ENCODE measurements at places on chromosomes 11 and 22. TPM values are rescaled to one million over a fixed set of nuclear protein-coding genes. Genes with fewer than 3 reads are reported as not detected.

The LINC01488 gene
- total RNA-seq: under 0.01 TPM

The WT1 gene
- total RNA-seq: not detected

The TRIM51 gene
- not detected for total RNA-seq

The TEX12 gene
- not detected for total RNA-seq

The APOBEC3G gene
- total RNA-seq: 6.7 TPM

The BATF2 gene
- 0.54 TPM for total RNA-seq

The EI24 gene
- total RNA-seq: 122 TPM

The NCF4 gene
- total RNA-seq: not detected

The KRTAP5-1 gene
- total RNA-seq: not detected

The APOBEC3A gene
- total RNA-seq: not detected
